SW480 (cell line): ENCODE measurements at places on chromosomes 16 and 17.
A peak's percentile ranks its signal among the peaks of the same experiment; 100 is the strongest.

DNA sequence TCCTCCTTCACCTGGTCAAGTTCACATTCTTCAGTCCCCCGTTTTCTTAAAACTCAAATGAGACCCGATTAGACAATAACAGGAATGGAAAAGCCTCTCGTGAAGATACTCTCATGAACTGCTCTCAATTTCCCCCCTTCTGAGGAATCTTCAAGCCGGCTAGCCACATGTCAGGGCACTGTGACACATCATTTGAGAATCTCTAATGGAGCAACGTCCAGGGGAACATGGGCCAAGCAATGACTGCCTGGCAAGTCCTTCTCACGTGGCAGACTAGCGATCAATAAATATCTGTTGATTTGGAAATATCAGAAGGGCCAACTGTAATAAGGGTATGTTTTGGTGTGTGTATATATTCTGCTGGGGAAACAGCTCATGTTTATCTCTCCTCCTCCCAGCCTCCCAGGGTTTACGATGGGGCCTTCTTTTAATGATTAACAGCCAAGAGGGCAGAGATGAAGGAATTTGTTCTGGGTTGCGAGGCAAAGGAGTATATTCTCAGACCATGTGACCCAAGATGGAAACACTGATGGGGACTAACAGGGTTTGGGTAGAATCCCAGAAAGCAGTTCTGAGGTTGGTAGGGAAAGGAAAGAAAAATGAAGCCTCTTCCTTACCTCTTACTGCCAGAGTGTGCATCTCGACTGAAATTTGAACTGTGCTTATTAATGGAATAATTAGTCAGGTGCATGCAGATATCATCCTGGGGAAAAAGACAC lies 21.4 kb downstream of the TTLL6 start:
- DNase-seq, result peak; percentile 63

DNA sequence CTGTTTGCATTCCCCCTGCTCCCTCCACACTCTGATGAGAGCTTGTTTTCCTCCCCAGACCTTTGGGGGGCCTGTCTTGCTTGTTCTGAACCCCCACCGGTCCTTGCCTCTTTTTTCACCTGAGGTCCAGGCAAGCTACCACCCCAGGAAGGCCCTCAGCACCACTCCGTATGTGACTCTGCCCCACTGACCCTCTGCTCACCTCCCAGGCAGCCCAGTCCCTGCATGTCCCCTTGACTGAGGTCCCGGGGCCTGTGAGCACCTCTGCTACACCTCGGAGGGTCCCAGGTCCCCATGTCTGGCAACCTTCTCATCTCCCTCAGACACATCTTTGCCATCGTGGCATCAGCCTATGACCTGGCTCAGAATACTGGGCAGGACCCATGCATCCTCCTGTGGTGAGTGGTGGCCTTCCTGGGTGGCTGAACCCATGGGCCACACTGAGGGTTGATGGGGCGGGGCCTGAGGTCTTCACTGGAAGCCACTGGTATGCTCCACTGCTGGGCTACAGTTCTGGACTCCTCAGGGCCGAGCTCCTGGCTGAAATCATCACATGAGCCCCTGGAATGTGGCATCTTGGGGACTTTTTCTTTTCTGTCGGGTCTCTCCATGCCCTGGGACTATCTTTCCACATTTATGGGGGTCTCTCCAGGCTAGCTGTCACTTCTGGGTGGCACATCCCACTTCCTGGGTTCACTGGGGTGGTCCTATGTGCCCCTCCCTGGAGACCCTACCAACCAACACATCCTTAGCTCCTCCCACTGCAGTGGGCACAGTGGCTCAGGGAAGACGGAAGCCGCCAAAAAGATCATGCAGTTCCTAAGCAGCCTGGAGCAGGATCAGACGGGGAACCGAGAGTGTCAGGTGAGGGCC lies 3.5 kb downstream of the MYO15B start:
- no peak for DNase-seq

DNA sequence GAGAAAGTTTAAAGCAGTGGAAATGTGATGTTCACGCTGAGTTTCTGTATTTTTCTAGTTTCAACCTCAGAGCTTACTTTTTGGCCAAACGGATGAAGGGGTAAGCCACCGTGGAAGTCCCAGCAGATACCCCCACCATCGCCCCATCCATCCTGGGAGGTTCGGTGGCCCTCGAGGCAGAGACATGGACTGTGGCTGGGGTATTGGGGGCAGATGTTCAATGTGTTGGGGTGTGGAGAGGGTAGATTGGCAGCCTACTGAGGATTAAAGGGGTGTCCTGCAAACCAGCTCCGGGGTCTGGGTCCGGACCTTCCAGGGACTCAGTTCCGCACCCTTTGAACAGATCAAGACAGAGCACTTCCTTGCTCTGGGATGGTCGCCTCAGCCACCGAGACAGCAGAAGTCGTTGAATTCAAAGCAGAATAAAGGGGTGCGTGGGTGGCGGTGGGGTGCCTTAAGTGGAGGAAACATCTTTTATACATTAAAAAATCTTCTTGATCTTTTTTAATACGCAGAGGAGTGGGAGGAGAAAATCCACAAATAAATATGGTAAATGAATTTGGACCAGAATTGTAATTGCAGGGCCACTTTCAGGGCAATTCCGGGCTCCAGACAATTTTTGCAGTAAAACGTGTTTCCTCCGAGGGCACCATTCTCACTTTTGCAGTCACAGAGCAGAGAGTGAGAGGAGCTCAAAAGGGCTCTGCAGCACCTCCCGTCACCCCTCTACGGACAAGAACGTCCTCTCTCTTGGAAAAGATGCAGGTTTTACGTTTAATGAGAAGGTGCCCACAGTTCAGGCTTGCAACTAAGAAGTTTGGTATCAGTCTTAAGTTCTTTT lies 8.2 kb upstream of the CBX8 start:
- no peak for DNase-seq

DNA sequence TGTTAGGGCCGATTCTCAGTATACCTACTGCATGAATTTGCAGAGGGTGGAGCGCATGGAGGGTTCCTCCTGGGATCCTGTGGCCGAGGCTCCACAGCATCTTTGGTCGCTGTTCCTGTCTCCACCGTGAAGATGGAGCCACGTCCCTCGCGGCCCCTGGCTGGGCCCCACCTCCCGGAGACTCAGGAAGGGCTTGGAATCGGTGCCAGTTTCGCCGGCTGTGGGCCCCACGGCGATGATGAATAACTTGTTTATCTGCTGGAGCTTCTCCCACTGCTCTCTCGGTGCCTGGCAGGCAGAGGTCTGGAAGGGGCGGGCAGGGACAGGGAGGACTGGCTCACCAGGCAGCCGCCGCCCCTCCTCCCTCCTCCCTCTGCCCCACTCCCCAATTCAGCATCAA lies 8.1 kb downstream of the SLC5A11 start:
- no peak for DNase-seq

DNA sequence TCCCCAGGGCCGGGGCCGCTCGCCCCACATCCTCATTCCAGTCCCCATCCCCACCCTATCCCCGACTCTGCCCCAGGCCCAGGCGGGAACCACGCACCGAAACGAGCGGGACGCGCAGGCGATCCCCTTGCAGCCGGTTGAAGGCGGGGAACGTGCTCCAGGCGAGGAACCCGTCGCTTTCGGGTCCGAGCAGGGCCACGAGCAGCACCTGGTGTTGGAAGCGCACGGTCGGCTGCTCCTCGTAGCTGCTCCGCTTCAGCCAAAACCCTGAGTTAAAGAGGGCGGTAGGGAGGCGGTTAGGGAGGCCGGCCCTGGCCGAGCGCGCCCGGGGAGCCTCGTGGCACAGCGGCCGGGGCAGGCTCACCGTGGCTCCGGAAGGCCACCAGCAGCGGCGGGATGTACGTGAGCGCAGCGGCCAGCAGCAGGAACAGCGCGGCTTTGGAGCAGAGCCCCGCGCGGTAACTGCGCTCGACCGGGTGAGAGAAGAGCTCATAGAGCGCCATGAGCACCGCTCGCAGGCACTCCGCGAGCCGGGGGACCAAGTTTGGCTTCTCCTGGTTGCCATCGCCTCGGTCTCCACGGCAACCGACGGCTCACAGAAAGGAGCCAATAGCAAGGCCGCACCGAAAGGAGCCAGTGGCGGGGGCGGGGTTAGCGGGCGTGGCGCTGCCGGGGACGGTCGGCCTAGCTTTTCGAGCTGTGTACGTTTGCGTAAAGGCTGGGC lies at the start of gene TMEM231:
TSS of gene TMEM231 (minus strand) at position 546 of the 724 bp plus-strand sequence. CDS start at position 503, 43 bp downstream.
- DNase-seq, result peak; percentile 90

GRCh38 chr16:14353340-14353739 lies 276.7 kb downstream of the PARN start:
- DNase-seq, result no peak

DNA sequence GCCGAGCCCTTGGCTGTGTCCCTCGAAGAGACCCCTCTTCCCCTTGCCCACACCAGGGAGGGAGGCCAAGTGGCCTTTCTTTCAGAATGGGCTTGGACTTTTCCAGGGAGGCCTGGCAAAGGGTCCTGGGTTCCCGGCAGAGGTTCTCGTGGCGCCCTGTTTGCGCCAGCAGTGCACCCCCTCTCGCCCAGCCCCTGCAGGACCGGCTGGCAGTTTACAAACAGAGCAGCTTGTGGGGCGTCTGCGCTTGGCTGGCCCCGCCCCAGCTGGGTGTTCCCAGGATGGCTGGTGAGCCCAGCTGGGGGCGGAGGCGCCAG lies 137.8 kb upstream of the CIBAR2 start:
- DNase-seq, result no peak

DNA sequence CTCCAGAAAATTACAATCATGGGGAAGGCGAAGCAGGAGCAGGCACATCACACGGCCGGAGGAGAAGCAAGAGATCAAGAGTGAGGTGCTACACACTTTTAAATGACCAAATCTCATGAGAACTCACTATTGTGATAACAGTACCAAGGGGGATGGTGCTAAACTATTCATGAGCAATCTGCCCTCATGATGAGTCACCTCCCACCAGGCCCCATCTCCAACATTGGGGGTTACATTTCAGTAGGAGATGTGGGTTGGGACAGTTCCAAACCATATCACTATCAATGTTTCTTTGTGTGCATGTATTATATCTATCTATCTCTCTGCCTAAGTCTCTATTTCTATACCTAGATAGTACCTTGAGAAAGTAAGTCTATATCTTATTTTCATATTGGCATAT lies 724.8 kb downstream of the CDH11 start:
- no peak for DNase-seq

DNA sequence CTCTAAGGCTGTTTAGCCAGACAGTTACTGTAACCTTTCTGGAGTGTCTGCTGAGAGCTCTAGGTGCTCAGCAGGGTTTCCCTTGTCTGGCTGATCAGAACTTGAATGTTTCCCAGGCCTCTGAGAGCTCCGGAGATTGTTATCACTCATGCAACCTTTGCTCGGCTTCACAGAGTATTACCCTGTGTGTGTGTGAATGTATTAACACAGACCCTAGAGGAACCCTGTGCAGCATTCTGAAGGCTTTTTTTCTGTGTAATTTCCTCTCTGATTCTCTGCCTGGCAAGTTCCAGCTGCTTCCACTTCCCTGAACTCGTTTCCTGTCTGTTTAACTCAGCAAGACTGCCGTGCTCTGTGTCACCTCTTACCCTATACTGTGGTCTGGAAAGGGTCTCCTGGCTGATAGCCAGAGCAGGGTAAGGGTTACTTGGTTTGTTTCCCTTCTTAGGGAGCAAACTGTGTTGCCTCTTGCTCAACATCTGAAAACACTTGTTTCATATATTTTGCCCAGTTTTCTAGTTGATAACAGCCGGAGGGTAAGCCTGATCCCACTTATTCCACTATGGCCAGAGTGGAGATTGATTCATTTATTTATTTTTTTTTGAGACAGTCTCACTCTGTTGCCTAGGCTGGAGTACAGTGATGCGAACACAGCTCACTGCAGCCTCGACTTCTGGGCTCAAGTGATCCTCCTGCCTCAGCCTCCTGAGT lies 21.7 kb downstream of the PRMT7 start:
- DNase-seq, result no peak

GRCh38 chr16:73131156-73131862 lies 83.4 kb upstream of the ZFHX3 start:
- DNase-seq, result no peak

DNA sequence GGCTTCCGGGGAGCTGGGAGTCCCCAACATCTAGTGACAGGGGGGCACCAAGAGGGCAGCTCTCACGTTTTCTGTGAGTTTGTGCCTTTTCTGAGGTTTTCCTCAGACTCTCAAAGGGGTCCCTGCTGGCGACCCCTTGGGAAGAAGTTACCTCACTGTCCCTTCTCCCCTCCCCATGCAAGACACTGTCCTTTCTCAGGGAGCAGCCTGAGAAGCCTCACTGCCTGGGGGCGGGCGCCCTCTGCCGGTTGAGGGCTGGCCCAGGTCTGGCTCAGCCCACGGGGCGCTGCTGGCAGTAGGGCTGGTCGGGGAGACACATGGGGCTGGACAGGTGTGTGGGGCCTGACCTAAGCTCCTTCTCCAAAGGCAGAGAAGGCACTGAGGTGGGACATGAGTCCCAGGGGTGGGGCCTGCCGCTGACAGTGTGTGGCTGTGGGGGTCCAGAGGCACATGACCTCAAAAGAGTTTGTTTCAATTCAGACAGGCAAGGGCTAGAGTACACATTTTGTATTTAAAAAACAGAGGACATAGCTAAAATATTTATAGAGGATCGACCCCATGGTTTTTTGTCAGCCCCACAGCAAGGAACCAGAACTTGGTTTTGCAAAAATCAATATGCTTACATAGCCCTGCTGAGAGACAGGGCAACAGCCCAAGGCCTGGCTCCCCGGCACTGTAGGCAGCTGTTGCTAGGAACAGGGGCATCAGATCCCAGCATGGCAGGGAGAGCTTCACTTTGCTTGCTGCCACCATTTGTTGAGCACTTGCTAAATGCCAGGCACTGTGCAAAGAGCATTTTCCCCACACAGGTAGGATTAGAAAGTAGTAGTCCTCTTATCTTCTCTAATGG lies 18.5 kb upstream of the ALDH3A1 start:
- peak; percentile 41 for DNase-seq

DNA sequence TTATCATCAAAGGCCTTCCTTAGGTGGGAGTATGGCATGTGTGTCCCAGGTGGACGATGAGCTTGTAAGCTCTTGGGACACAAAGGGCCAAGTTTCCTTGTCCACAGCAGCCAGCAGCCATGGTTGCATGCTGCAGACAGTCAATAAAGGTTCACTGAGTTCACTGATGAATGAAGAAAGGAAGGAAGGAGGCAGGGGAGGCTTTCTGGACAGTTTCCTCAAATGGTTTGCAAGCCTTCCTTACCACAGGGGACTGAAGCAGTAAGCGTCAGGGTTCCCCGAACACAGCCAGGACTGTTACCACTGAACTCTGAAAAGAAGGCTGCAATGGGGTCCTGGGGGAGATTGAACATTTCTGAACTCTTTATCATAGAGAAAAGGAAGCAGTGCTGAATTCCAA lies 111.1 kb downstream of the GAS7 start:
- no peak for DNase-seq

GRCh38 chr17:77438241-77439188 lies 297.7 kb downstream of the SEC14L1 start:
- DNase-seq, result no peak

- peak; percentile 56 for DNase-seq
Measured at GRCh38 chr16:63461248-63461841, 1425.1 kb upstream of the CDH8 start.

- no peak for DNase-seq
Measured at GRCh38 chr17:42474276-42474675, 15.6 kb downstream of the ATP6V0A1 start.
